H4 (cell line): ENCODE measurements at places on chromosomes 3 and 15. TPM values are rescaled to one million over a fixed set of nuclear protein-coding genes. Genes with fewer than 3 reads are reported as not detected.

GRCh38 chr15:93063262-93063671 is 25.7 kb downstream of the RGMA start:
- no peak for DNase-seq

DNA sequence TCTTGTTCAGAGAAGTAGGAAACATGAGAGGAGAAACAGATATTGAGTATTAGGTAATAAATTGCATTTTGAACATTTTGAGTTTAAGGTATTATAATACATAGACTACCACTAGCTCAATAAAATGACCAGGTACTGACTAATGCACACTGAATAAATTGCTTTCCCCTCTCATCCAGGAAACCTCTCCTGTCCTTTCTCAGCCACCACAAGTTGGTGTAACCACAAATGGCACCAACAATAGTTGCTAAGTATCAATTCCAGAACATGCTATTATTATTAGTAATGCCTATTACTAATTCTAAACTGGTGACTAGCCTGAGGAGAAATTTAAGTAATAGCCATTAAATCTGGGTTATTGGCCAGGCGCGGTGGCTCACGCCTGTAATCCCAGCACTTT is 47.3 kb upstream of the XRN1 start:
- DNase-seq, result no peak

DNA sequence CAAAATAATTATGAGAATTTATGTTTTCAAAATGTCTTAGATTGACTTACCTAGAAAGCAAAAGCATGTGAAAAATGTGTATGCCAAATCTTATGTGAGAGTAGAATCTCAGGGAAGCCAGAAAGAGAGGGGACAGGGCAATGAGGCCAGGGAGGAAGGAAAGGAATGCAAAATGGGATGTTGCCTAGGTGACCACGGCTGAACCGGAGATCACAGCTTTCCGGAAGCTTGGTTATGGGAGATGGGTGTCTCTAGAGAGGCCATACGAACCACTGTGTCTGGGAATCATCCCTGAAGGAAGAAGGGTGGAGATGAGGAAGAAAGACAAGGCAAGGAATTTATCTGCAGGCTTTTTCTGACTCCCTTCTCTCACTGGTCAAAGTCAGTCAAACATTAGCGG is 76.0 kb downstream of the SUCLG2 start:
- DNase-seq, result no peak

The C3orf49 gene
- not detected in 2 replicates for total RNA-seq

DNA sequence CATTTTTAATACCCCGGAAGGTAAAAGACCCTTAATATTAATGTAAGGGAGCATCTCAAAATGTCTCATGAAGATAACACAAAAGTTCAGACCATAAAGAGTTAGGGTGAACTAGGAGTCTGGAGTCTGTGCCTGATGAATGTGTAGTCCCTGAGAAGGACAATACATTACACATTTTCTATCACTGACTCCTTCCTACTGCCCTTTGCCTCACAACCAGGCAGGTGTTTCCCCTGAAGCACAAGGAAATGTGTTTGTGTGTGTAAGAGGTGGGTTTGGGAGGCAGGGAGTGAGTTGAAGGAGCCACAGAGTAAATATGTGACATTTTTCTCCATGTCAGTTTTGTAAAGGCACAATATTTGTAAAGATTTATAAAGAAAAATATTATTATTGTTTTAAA is 59.1 kb downstream of the SSR3 start:
- DNase-seq, result no peak

GRCh38 chr3:133404920-133405319 is 5.1 kb downstream of the BFSP2 start:
- no peak for DNase-seq
